Right atrium auricular region (tissue), 2 donors: ENCODE measurements at places on chromosomes 11 and 22. TPM values are rescaled to one million over a fixed set of nuclear protein-coding genes. Genes with fewer than 3 reads are reported as not detected.

The GP1BB gene
- total RNA-seq: 34.7 TPM

DNA sequence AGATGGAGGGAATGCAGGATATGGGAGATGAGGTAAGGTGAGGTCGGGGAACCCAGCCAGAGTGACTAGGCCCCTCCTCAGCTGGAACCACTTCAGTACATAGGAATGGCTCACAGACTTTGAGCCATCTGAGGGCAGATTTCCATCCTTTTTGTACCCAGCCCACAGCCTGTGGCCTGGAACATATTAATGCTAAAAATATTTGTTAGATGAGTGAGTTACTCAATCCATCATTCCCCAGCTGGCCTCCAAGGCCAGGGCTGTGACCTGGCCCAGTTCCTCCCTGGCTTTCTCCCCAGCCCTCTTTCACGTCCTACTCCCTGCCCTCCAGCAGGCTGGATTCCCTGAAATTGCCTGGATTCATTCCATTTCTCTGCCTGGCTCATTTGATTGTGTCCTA is 57.2 kb upstream of the PRDM11 start:
- H3K36me3 ChIP-seq: no peaks in the 10 kb centered on the region
- H3K4me3 ChIP-seq: no peak overlapping the region
- DNase-seq: peak; percentile 89
- H3K27me3 ChIP-seq: no peaks in the 10 kb centered on the region
- peak overlapping the region; percentile 79 for H3K27ac ChIP-seq
- no peaks in the 10 kb centered on the region for H3K4me1 ChIP-seq

GRCh38 chr11:69551963-69552362 is 70.5 kb downstream of the LINC01488 start:
- no peak overlapping the region for H3K4me3 ChIP-seq
- no peaks in the 10 kb centered on the region for H3K27me3 ChIP-seq
- DNase-seq: no peak
- H3K4me1 ChIP-seq: no peaks in the 10 kb centered on the region
- H3K27ac ChIP-seq: no peak overlapping the region

GRCh38 chr11:111409915-111410314 is 30.8 kb upstream of the POU2AF1 start:
- H3K27ac ChIP-seq: no peak overlapping the region
- no peak for DNase-seq
- no peaks in the 10 kb centered on the region for H3K36me3 ChIP-seq
- no peak overlapping the region for H3K4me3 ChIP-seq
- H3K4me1 ChIP-seq: no peaks in the 10 kb centered on the region
- H3K27me3 ChIP-seq: no peaks in the 10 kb centered on the region

DNA sequence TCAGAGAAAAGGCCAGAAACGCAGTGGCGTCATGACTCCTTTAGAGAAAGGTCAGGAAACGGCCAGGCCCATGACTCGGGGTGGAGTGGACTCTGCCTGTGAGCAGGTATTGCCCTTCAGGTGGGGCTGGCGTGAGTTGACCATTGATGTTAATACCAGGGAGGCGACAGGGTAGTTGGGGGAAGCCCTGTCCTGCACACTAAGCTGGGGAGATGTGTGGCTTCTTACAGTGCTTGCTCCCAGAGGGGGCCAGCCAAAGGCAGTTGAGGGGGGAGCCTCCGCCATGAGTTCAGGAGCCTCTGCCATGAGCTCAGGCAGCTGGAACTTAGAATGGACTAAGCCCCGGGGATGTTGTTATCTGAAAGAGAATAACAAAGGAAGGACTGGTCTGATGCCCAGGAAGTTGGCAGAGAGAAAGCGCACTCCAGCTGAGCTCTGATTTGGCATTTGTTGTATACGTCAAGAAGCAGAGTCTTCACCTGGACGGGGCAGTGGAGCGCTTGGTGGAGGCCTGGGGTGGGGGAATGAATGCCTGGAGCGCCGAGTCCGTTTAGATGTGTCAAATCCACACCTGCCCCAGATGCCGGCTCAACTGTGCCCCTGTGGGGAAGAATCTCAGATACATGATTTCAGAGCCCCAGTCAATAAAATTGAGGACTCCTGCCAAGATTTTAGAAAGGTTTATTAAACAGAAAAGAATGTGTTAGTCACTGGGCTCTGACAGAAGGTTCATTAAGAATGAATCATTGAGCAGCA is 222.5 kb downstream of the TBC1D22A start:
- H3K27me3 ChIP-seq: no peaks in the 10 kb centered on the region
- no peak for DNase-seq
- no peaks in the 10 kb centered on the region for H3K4me1 ChIP-seq
- H3K4me3 ChIP-seq: no peak overlapping the region
- no peaks in the 10 kb centered on the region for H3K36me3 ChIP-seq
- no peak overlapping the region for H3K27ac ChIP-seq

DNA sequence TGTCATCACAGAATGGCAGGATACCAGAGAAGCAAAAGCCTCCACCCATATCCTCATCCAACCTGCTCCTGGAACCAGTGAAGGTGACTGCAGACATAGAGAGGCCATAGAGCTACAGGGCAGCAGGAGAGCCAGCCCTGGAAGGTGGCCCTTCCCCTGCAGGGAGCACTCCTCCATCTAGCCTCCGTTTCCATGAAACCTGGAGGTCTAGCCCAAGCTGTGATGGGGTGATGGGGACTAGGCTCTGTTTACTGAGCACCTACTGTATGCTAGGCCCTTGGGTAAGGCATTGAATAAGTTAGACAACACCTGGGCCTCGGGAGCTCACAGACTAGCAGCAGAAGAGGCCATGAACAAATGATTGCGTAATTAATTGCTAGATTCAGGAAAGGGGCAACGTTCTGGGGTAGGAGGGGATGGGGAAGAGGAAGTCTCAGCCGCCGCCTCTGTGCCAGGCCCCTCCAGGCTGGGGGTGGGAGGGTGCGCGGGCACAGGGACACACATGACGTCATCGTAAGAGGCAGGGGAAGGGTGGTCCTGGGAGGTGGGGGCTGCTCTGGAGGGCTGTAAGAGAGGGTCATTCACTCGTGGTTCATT is 784 bp upstream of the SYNGR1 start:
- H3K27me3 ChIP-seq: no peaks in the 10 kb centered on the region
- peak overlapping the region; percentile 75 for H3K27ac ChIP-seq
- no peaks in the 10 kb centered on the region for H3K4me1 ChIP-seq
- DNase-seq: no peak

DNA sequence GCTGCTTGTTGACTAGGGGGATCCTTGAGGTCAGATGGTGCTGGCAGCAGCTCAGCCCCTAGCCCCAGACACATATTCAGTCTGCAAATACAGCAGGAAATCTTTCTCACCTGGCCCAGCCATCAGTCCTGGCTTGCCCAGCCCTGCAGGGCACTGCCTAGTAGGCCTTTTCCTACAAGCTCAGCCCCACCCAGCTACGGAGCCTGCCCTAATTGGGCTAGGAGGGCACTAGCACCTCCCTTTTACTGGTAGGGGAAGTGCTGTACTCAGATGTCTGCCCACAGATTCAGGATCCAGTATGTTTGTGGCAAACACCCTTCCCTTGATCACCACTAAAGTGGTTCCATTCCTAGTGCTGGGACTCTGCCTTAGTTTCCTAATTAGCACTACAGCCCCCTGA is 257.1 kb upstream of the CADM1 start:
- H3K36me3 ChIP-seq: no peaks in the 10 kb centered on the region
- peaks cover 16% of the 10 kb centered on the region for H3K4me1 ChIP-seq
- no peak for DNase-seq
- no peak overlapping the region for H3K4me3 ChIP-seq

- no peak for DNase-seq
- H3K27ac ChIP-seq: peak overlapping the region; percentile 64
- no peak overlapping the region for H3K4me3 ChIP-seq
- H3K36me3 ChIP-seq: no peaks in the 10 kb centered on the region
- H3K27me3 ChIP-seq: no peaks in the 10 kb centered on the region
Observed at GRCh38 chr11:45089676-45090499, 56.6 kb upstream of the PRDM11 start.

DNA sequence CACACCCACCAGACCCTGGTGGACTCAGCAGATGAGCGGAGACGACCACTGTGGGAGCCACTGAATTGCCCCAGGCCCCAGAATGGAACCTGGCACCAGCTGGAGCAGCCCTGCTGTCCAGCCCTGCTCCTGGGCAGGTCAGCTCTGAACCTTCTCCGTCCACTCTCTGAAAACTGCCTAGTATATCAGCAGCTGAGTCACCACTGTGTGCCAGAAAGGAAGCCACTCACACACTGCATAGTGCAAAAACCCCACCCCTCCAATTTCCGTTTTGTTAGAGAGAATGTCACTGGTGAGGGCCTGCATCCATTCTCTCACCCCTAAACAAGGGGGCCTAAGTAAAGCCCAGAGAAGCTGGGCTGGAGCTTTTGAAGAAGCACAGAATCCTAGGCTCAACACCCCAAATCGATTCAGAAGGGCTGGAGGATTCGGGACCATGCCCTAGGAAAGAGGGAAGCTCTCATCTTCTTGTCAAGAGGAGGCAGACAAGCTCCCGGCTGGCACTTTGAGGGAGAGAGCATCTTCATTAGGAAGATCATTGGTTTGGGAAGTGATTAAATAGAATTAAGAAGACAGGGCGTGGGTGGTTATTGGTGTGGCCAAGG is 44.5 kb downstream of the GALNT18 start:
- H3K4me1 ChIP-seq: peaks cover 52% of the 10 kb centered on the region
- no peaks in the 10 kb centered on the region for H3K36me3 ChIP-seq
- DNase-seq: peak; percentile 55
- no peak overlapping the region for H3K4me3 ChIP-seq
- H3K27me3 ChIP-seq: no peaks in the 10 kb centered on the region

DNA sequence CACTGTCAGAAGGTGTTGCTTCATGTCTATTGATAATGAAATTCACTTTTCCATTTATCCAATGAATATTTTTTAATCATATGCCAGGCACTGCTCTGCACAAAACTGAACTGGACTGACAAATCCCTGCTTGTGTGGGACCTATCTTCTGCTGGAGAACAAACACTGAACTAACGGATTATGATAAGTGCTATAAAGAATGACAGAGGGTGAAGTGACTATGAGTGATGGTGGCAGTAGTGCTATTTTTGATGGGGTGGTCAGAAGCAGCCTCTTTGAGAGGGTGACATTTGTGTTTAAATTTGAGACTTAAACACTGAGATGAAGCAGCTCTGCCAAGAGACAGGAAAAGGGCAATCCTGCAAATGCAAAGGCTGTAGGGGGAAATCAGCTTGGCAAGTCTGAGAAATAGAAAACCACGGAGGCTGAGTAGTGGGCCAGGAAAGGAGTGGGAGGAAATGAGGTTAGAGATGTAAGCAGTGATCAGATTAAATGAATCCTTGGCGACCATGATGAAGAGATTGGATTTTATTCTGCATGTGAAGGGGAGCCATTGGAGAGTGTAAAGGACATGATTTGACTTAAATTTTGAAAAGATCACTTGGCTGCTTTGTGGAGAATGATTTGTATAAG is 6.0 kb downstream of the TBCEL start:
- no peak for DNase-seq
- no peak overlapping the region for H3K4me3 ChIP-seq
- H3K27ac ChIP-seq: peak overlapping the region; percentile 43
- H3K27me3 ChIP-seq: no peaks in the 10 kb centered on the region
- H3K36me3 ChIP-seq: no peaks in the 10 kb centered on the region
- peaks cover 24% of the 10 kb centered on the region for H3K4me1 ChIP-seq
